Activated T-helper 2 cell treated with anti-CD3 and anti-CD28 coated beads, Interferon-gamma antibody, Interleukin-2, Interleukin-4, amounts not matched to agents 10 μg/mL and 5 μg/mL and 100 μg/mL, durations not matched to agents 14 hours and 24 hours and 36 hours (primary cell): ENCODE measurements at places on chromosomes 13 and 19. TPM values are rescaled to one million over a fixed set of nuclear protein-coding genes. Genes with fewer than 3 reads are reported as not detected.

The RDH8 gene
- not detected in 2 replicates for total RNA-seq

The IRF3 gene
- total RNA-seq, result 135 and 147 TPM in 2 replicates

The SIGLEC10 gene
- 4.0 and 6.6 TPM in 2 replicates for total RNA-seq

The IZUMO2 gene
- not detected in 2 replicates for total RNA-seq

The COL5A3 gene
- 0.80 and 0.87 TPM in 2 replicates for total RNA-seq

The ZNF649 gene
- 11.8 and 12.1 TPM in 2 replicates for total RNA-seq

The ZNF99 gene
- total RNA-seq, result not detected in 2 replicates

The RFX1 gene
- 15.7 and 17.0 TPM in 2 replicates for total RNA-seq

The TPTE2 gene
- not detected in 2 replicates for total RNA-seq

The ZBTB45 gene
- total RNA-seq, result 16.6 and 17.7 TPM in 2 replicates

The APC2 gene
- total RNA-seq, result 0.07 and 0.21 TPM in 2 replicates

GRCh38 chr13:67230404-67231288, 510 bp upstream of the PCDH9 start:
- peak; percentile 82 for DNase-seq
- no peak overlapping the region for H3K4me3 ChIP-seq
- no peak overlapping the region for H3K27ac ChIP-seq
- H3K4me1 ChIP-seq, result peaks cover 6% of the 10 kb centered on the region
- peaks cover 20% of the 10 kb centered on the region for H3K27me3 ChIP-seq

DNA sequence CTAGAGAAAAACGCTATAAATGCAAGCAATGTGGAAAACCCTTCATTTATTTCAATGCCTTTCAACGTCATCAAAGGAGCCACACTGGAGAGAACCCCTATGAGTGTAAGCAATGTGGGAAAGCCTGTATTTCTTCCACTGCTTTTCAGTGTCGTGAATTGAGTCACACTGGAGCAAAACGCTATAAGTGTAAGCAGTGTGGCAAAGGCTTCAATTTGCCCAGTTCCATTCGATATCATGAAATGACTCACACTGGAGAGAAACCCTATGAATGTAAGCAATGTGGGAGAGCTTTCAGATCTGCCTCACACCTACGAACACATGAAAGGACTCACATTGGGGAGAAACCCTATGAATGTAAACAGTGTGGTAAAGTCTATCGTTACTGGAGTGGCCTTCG, 27.4 kb downstream of the ZNF20 start:
- no peaks in the 10 kb centered on the region for H3K4me1 ChIP-seq
- H3K4me3 ChIP-seq, result no peak overlapping the region

DNA sequence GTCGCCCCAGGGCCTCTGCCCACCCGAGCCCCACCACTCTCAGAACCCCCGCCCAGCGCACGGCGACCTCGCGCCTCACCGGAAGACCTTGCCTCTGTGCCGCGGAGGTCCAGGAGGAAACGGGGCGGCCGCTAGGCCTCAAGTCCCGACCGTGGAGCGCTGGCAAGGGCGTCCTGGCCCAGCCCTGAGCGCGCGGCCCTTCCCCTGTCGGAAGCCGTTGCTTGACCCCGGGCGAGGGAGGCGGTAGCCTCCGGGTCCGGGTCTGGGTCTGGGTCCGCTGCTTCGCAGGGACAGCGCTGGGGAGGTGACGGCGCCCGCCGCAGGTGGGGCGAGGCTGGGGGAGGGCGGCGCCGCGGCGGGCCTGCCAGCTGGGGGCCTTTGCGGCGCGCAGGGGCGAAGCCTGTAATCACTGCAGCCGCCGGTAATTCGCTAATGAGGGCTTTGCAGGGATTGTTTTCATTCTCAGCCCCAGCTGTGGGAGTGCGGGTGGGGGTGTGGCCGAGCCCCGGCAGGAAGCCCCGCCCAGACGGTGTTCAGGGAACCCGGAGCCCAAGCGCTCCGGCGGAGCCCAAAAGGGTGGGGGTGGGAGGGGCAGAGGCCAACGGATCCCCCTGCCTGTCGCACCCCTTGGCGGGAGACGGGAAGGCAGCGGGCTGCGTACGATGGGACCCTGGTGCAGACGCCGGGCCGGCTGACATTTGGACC, 8.6 kb downstream of the C19orf25 start:
- H3K27ac ChIP-seq, result no peak overlapping the region
- DNase-seq, result peak; percentile 71
- peak overlapping the region; percentile 67 for H3K4me3 ChIP-seq
- peaks cover 3% of the 10 kb centered on the region for H3K36me3 ChIP-seq
- peaks cover 12% of the 10 kb centered on the region for H3K27me3 ChIP-seq
- peaks cover 3% of the 10 kb centered on the region for H3K4me1 ChIP-seq

DNA sequence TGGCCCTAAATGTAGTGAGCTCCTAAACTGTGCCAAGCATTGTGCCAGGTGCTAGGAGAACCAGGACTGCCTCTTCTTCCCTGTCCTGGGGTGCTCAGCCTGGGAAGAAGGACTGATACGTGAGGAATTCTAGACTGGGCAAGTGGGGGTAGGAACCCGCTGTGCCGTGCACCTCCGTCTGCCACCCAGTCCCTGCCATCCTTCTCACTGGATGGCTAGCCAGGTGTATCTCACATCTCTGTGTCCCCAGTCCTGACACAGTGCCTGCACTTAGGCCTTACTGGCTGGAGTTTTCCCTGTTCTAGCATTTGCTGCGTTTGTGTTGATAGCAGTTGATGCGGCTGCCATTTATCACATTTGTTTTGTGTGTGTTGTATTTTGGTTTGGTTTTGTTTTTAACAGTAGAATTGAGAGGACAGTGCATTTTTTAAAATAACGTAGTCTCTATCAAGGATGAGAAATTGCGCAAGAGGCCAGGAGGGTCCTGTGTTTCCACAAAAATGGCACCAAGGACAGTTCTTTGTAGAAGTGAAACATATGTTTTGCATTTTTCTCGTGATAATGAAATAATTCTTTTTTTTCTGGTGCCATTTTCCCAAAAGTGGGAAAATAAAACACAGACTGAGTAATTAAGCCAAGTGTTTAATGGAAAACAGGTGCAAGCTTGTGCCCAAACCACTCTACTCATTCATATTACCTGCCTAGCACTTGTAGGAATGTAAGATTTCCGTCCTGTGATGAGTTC, 4.7 kb upstream of the GPR183 start:
- no peaks in the 10 kb centered on the region for H3K27me3 ChIP-seq
- peaks cover 44% of the 10 kb centered on the region for H3K36me3 ChIP-seq
- H3K4me1 ChIP-seq, result peaks cover 78% of the 10 kb centered on the region
- H3K27ac ChIP-seq, result peak overlapping the region; percentile 93

DNA sequence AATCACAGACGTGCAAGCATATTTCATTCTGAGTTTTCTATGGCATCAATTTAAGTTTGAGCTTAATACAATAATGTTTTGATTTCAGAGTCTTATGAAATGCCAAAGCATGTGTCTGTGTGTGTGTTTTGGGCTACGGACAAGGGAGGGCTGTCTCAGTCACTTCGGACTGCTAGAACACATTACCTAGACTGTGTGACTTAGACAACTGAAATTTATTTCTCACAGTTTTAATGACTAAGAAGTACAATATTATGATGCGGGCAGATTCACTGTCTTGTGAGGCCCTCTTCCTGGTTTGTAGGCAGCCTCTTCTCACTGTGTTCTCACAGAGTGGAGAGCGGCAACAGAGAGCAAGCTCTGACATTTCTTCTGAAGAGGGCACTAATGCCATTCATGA, 1202.0 kb downstream of the EFNB2 start:
- H3K4me3 ChIP-seq, result no peak overlapping the region
- no peak for DNase-seq
- no peaks in the 10 kb centered on the region for H3K4me1 ChIP-seq
- H3K27me3 ChIP-seq, result no peaks in the 10 kb centered on the region
- H3K36me3 ChIP-seq, result no peaks in the 10 kb centered on the region

DNA sequence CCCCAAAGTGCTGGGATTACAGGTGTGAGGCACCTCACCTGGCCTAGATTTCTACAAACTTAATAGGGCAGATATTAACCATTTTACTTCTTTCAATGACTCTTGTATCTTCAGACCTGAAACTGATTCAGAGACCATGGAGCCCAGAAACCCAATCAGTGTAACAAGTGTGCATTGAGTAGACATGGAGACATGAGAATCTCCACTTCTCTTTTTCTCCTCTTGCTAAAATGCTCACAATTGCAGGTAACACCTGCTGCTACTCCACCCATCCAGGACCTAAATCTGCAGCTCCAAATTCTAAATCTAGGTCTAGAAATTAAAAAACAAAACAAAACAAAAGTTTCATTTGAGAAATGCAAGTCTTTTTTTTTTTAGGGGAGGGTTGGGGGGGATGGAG, 42.2 kb upstream of the ZNF681 start:
- peaks cover 5% of the 10 kb centered on the region for H3K4me1 ChIP-seq
- H3K27me3 ChIP-seq, result no peaks in the 10 kb centered on the region
- DNase-seq, result no peak
- H3K27ac ChIP-seq, result no peak overlapping the region

GRCh38 chr19:5018224-5019015, 49.5 kb downstream of the KDM4B start:
- no peak overlapping the region for H3K4me3 ChIP-seq
- no peak for DNase-seq
- H3K36me3 ChIP-seq, result peaks cover 11% of the 10 kb centered on the region
- H3K4me1 ChIP-seq, result peaks cover 3% of the 10 kb centered on the region

DNA sequence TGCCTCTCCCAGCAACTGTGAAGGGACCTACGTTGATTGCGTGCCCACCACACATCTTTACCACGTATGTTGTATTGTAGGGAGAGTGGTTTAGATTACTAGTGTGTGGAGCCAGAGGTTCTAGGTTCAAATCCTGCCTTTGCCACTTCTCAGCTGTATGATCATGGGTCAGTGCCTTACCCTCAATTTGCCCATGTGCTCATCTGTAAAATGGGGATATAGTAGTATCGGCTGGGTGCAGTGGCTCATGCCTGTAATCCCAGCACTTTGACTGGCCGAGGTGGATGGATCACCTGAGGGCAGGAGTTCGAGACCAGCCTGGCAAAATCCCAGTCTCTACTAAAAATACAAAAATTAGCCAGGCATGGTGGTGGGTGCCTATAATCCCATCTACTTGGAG, 578 bp upstream of the LGALS4 start:
- H3K27ac ChIP-seq, result no peak overlapping the region
- no peaks in the 10 kb centered on the region for H3K27me3 ChIP-seq
- H3K36me3 ChIP-seq, result peaks cover 22% of the 10 kb centered on the region
- no peak overlapping the region for H3K4me3 ChIP-seq

- peaks cover 19% of the 10 kb centered on the region for H3K4me1 ChIP-seq
- no peak for DNase-seq
- H3K4me3 ChIP-seq, result no peak within 1 kb of the TSS
- no peaks in the 10 kb centered on the region for H3K27me3 ChIP-seq
- H3K27ac ChIP-seq, result no peak within 1 kb of the TSS
Observed at GRCh38 chr19:55464662-55465054, at the start of gene C19orf85. C19orf85 (minus strand) TSS chr19:55464751; CDS start chr19:55464554, 197 bp downstream.

GRCh38 chr13:41352935-41353840, 42.1 kb downstream of the NAA16 start:
- peaks cover 40% of the 10 kb centered on the region for H3K4me1 ChIP-seq
- no peaks in the 10 kb centered on the region for H3K27me3 ChIP-seq
- H3K4me3 ChIP-seq, result no peak overlapping the region
- peak overlapping the region; percentile 64 for H3K27ac ChIP-seq
- H3K36me3 ChIP-seq, result peaks cover 42% of the 10 kb centered on the region

DNA sequence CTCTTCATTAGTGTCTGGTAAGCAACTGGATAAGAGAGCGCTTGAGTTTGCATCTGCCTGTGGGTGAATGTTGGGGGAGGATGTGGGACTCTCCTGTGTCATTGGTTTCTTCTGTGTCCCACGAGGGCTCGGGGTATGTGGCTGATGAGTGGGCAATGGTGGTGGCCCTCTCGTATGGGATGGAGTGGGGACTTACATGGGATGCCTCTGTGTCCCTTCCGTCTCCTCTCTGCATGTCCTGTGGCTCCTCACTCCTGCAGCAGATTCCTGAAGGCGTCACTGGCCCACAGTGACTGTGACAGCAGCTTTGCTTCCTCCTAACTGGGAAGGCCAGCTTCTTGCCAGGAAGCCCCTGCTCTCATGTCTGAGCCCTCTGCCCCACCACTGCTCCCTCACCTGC, 2.6 kb upstream of the LRP3 start:
- peaks cover 37% of the 10 kb centered on the region for H3K27me3 ChIP-seq
- no peaks in the 10 kb centered on the region for H3K4me1 ChIP-seq
- DNase-seq, result no peak
- H3K4me3 ChIP-seq, result no peak overlapping the region
- no peaks in the 10 kb centered on the region for H3K36me3 ChIP-seq

GRCh38 chr19:38657633-38658222, 10.3 kb downstream of the ACTN4 start:
- H3K4me1 ChIP-seq, result peaks cover 67% of the 10 kb centered on the region
- H3K36me3 ChIP-seq, result peaks cover 50% of the 10 kb centered on the region
- no peak for DNase-seq

DNA sequence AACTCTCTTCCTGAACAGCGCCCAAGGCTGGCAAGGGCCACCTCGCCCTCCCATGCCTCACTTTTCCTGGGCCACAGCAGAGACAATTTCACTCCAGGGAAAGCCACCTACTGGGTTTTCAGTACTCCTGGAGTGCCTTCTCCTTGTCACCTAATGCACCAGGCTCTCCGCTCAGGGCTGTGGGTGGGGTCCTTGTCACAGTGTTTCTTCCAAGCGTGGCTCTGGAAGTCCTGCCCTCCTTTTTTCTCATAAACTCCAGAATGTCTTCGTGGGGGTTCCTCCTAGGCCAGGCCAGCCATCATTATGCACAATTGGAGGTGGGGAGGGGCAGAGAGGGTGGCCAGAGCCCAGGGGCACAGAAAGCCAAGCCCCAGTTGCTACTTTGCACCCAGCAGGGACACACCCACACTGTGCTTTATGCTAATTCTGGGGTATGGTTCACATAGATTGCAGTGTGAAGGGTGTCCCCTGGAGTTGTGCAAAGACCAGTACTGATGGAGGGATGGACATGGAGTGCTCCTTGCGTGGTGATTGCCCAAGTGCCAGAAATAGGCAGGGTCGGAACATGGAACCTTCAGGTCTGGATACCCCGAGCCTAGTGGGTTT, 78.8 kb downstream of the CHST8 start:
- no peak overlapping the region for H3K4me3 ChIP-seq
- H3K36me3 ChIP-seq, result no peaks in the 10 kb centered on the region
- no peak for DNase-seq
- no peak overlapping the region for H3K27ac ChIP-seq
- no peaks in the 10 kb centered on the region for H3K27me3 ChIP-seq

DNA sequence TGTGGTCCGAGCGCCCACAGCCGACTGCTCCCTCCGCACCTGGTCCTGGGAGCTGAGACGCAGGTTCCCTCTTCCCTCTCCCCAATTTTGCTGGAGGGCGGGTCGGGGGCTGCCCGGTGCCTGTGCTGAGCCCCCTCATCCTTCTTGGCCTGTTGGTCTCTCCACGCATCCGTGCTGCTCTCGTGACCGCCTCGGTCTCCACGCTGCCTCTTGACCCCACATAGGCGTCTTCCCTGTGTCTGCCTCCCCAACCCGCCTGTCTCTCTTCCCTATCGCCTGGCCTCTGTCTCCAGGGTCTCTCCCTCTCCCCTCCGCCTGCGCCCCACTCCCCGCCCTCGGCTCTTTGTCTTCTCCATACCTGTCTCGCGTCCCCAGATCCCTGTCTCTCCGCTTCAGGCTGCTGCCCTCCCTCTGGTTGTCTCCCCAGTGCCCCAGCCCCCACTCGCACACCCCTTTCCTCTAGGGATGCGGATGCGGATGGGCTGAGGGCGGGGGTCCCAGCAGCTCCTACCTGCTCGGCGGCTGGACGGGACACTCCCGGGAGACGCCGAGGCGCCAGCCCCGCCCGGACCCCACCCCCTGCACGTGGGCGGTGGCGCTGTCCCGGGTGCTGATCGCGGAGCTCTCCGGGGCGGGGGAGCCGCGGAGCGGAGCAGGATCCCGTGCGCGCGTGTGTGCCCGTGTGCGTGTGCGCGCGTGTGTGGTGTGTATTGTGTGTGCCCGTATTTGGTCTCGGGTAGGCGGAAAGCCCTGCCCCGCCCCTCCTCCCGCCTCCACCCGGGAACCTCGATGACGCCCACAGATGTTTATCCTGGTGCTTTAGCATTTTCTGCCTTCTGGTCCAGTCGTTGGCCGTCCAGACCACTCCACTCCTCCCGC, at the start of gene SYT5:
SYT5 (minus strand) TSS at position 684 of the 879 bp plus-strand sequence. CDS start 1,248 bp downstream, outside the sequence.
- H3K4me1 ChIP-seq, result peaks cover 10% of the 10 kb centered on the region
- peak; percentile 63 for DNase-seq
- peaks cover 38% of the 10 kb centered on the region for H3K27me3 ChIP-seq
- H3K4me3 ChIP-seq, result peak within 1 kb of the TSS; percentile 60
- no peak within 1 kb of the TSS for H3K27ac ChIP-seq
